ENCODE measurements at places on chromosomes 2 and 18.

GRCh38 chr2:54871457-54872107 is 148.1 kb downstream of the EML6 start:
- peak; percentile 84 for DNase-seq

DNA sequence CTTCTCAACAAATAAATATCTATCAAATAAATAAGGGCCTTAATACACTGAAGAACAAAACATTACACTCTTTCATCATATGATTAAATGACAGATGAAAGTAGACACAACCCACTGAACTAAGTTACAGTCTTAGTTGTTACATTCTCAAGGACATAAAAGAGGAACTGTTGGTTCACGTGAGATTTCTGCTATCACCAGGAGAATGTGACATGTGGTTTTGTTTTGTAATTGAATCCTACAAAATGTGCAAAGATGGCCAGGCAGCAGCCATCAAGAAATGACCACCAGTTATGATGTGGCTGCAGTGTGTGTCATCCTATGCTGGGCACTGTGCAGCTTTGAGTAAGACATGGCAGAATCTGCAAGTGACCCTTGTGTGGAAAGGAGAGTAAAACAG is 310.6 kb upstream of the PIK3C3 start:
- no peak for DNase-seq

- no peak for DNase-seq
Observed at GRCh38 chr2:187228986-187229385, 219.1 kb downstream of the CALCRL start.

GRCh38 chr2:226180281-226180884 is 619.2 kb downstream of the IRS1 start:
- no peak for DNase-seq

- no peak for DNase-seq
Observed at GRCh38 chr2:85444629-85445172, 26.2 kb downstream of the SH2D6 start.

DNA sequence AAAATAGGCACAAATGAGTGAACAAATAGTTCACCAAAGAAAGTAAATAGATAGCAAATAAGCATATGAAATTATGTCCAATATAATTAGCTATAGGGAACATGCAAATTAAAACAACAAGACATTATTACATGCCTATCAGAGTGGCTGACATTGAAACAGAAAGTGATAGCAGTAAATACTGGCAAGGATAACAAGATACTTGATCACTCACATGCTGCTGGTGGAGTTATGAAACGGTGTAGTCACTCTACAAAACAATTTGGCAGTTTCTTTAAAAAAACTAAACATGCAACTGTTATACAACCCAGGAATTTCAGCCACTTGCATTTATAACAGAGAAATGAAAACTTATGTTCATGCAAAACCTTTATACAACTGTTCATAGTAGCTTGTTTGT is 439.2 kb upstream of the ACVR2A start:
- no peak for DNase-seq

DNA sequence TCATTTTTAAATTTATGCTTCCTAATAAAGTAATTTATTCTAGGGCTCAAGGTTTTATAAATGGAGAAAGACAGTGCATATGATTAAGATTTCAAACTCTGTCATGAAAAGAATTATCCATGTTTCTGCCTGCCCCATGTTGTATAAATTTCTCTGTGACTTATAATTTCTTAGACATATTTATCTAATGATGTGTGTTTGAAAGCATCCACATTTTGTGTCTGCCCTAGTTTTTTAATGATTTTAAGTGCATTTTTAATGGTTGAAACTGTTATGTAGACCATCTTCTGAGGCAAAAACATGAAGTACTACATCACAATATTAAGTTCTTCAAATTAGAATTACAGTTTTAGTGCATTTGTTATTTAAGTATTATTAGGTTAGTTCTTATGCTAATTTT is 71.2 kb downstream of the PTPRM start:
- DNase-seq: no peak

DNA sequence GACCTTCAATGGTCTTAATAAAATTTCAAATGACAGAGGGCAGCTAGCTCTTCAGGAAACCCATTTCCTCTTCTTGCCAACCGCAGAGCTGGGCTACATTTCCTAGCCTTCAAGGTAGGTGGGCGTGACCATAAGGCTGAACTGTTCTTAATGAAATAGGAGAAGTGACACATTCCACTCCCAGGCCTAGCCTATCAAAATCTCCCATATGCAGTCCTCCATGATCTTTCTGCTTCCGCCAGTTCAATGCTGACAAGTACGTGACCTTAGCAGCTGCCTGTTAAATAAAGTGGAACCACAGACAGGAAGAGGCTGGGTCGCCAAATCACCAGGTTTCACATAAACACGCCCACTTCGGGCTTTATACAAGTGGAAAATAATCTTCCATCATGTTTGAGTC is 13.2 kb downstream of the SERPINE2 start:
- DNase-seq: no peak

GRCh38 chr2:10033251-10034006 is 9.9 kb upstream of the KLF11 start:
- no peak for DNase-seq

DNA sequence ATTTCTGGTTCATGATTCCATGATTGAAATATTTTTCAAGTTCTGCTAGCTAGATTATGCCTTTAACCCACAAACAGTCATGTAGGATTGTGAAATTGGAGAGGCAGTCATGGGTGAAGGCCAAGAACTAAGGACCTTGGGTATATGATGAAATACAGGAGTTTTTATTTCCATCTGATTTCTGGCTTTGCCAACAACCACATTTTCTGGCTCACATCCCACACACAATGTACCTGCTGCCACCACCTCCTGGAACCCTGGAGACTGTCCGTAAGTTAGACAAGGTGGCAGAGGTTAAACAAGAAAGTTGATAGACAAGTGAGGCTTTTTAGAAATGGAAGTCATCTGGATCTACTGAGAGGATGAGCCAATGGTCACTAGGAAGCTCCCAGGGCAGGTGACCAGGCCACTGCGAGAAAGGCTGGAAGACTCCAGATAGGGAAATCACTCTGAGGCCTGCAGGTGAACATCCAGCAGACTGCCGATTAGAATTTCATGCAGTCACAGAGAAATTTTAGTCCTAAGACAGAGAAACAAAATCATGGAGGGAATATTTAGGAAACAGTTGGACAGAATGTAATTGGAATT is 402.0 kb downstream of the ALK start:
- DNase-seq: no peak

GRCh38 chr2:72619626-72620025 is 206.2 kb downstream of the EXOC6B start:
- no peak for DNase-seq

DNA sequence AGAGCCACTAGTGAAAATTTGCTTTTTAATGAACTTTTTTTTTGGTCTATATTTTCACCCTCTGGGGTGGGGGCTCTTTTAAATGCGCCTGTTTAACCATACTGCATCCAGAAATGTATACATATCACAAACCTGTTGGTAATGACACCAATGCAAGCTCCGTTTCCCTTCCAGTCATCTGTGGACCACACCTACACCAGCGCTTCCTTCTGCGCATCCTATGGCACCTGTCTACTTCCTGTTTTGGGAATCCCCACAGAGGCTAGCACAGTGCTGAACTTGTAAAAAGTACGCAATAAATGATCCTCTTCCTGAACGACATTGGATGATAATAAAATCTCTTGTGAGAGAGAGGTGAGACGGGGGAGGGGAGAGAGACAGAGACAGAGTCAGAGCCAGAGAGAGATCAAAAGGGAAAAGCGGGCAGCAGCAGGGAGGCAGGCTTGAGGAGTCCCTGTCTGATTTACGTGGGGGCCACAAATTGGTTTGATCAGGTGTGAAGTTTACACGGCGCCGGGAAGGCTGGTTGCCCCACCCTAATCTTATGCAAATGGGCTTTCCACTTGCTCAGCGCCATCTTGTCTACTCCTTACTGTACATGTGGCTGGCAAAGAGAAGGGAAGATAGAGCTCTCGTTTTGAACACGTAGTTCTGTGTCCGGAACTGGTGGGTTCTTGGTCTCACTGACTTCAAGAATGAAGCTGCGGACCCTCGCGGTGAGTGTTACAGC is 38.1 kb upstream of the SLC38A11 start:
- DNase-seq: no peak

DNA sequence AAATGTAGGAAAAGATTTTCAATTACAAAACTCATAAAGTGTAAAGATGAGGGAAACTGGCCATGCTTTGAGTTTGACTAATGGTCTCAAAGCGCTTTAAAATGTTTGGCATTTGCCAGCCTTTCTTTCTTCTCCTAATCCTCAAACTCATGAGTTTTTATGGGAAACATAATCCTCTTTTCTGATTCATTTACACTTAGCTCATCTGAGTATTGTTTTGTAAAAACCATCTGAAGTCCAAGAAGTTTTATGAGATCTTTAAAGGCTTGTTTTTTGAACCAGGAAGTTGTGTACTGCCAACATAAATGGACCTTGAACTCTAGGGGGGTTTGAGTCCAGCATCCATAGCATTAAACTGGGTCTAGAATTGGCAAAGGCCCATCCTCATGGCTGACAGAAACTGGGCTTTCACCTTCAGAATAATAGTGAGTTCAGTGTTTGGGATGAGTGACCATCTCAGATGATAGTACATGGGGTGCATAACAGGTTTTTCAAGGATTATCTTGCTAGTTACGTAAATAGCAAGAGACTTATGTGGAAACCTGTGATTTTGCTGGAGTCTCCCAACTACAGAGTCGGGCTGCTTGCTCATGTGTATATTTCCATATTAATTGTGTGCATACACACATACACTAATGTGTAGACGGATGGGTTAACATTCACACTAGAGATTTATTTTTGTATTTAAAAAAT is 3.8 kb upstream of the LTBP1 start:
- DNase-seq: no peak

- DNase-seq: no peak
Observed at GRCh38 chr2:128363934-128364361, 45.3 kb upstream of the HS6ST1 start.

DNA sequence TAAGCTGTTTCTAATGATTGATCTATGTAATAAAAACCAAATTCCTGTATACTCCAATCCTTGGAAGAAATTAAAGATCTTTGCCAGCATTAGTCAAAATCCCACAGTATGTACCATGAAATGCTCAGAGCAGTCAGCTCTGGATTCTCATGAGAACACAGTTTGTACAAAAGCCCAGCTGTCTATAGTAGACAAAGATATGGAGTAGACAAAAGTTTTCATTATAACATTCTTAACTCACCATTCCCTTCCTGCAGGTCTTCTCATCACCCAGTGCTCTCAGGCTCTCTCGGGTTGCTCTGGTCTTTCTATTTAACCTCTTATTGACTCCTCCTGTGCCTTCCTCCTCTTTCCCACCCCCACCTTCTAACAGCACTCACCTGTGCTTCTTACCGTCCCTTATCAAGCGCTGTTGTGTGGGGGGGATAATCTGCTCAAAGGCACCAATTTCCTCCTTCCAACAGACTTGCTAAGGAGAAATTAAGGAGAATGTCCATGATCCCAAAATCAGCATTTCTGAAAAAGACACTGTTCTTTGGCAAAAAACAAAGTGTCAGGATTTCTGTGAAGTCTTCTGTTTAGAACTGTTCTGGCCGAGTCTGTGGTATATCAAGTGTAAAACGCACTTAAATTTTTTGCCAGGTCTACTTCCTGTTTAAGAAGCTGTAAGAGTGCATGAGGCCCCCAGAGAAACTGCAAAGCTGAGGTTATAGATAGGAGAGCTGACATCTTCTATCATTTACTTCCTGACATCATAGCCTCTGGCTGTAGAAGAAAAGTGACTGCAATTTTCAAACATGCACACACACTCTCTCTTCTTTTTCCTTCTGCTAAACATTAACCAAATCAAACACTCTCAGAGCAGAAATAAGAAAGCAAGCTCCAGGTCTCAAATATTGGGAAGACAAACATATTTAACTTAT is 144.1 kb downstream of the EVA1A start:
- no peak for DNase-seq

DNA sequence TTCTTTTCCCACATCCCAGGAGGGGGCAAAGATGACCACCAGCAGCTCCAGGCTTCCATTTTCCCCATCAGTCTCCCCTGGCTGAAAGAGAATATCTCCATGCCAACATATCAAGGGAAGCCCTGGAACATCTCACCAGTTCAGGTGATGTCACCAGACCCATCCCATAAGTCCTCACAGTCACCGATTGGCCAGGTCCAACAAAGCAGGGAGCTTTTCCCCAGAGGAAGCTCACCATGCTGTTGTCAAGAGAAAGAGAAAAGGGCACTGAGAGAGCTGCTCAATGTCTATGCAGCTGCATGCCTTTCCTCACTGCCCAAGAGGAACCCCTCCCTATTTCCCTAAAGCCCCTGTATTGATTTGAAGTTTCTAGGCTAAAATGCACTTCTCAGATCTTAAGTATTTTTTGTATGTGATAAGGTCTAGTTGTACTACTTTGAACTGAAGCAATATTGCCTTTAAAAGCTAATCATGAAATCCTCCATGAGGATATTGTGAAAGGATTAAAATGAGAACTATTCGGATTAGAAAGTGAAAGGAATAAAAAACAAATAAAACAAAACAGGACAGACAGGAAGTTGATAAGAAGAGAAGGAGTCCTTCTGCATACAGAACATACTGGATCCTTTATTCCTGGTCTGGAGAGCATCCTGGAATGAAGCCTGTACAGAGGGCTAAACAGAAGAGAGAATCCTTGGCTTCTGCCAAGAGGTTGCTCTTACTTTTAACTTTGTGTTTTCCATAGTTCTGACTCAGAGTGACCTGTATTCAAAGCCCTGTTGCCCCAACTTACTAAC is 45.2 kb upstream of the CTIF start:
- DNase-seq: no peak

GRCh38 chr18:28459587-28459986 is 282.7 kb upstream of the CDH2 start:
- DNase-seq: no peak

- no peak for DNase-seq
Observed at GRCh38 chr2:183172220-183172887, 48.1 kb downstream of the NUP35 start.

- peak; percentile 3 for DNase-seq
Observed at GRCh38 chr2:138922973-138923563, 142.9 kb upstream of the NXPH2 start.

DNA sequence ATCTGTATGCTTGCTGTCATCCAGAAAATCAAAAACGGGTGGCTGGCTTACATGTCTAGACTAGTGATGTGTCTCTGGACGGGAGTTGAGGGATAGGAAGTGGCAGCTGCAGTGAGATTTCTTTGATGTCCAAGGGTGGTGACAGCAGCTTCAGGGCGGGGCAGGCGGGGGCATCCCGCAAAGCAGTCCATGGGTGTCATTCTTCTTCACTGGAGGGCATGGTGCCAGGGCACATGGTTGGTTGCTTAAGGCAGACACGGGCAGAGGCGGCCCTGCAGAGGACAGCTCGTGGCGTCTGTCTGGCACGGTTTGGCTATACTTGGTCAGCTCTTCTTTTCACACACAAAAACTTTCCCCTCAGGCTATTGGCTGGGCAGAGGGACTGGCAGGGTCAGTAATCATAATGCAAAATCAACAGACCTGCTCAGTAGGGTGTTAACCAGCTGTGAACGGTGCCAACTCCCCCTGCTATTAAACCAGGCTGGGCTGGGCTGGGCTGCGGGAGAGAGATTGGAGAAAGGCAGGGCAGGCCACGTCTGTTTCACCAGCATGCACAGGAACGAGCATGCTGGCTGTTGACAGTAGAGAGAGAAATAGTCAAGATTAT is 63.7 kb downstream of the COL4A3 start:
- peak; percentile 3 for DNase-seq

Data from NCI-H1092 (cell line).